AG10803 (cell line): ENCODE measurements at places on chromosomes 6 and 20.
A peak's percentile ranks its signal among the peaks of the same experiment; 100 is the strongest.

DNA sequence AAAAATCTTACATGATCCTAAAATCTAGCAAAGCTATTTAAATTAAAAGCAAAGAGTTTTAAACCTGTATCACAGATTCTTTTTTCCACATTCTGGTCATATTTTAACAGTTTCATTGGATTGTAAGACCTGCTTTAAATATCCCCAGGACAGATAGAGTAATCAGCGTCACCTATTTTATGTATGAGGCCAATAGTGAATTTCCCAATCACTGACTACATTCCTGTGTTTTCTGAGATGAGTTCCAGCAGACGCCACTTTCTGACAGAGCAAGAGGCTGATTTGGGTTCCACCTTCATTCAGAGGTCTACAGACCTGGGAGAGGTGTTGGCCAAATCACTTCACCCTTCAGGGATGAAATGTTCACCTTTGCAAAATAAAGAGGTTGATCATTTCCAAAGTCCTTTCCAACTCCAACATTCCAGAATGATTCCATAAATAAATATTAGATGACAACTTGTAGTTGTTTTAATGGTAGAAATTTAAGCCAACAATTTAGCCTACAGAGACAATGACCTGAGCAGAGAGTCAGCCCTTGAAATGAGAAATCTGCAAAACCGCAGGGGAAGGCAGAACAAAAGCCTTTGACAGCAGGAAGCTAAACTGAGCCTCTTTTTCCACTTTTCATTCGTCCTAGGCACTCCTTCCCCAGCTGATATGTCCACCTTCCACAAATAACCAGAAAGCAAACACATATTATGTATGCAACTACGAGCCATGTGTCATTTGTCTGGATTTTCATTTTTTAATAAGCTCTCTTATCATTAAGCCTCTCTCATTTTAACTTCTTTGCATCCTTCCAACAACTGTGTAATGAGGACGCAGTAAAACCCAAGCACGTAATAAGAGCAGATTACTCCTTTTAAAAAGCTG, 105.2 kb downstream of the TFAP2A start:
- no peak for DNase-seq

DNA sequence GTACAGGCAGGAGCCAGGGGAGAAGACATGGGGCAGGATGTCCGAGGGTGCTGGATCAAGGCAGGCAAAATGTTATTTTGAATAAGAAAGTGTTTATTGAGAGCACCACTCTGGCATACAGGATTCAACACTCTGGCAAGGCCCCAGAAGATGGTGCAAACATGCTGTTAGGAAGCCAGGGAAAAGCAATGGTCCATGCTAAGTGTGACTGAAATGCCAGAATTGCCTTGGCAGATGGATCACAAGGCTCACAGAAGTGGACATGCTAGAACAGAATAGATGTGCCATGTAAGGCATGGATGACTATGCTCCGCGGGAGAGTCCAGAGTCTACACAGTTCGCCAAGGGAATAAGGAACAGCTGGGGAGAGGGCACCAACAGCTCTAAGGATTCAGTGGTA, 54.6 kb downstream of the QRSL1 start:
- no peak for DNase-seq

DNA sequence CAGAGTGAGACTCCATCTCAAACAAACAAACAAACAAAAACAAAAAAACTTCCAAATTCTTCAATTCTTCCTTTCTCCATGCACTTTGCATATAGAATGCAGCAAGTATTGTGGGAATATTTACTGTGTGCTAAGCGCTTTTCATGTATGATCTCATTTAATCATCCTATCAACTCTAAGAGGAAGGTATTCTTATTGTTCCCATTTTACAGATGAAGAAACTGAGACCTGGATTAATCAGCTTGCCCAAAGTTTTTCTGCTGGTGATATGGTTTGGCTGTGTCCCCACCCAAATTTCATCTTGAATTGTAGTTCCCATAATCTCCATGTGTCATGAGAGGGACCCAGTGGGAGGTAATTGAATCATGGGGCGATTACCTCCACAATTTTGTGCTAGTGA, 56.6 kb upstream of the KCNG1 start:
- no peak for DNase-seq

GRCh38 chr6:99485395-99485773, 29.8 kb downstream of the USP45 start:
- DNase-seq = no peak

DNA sequence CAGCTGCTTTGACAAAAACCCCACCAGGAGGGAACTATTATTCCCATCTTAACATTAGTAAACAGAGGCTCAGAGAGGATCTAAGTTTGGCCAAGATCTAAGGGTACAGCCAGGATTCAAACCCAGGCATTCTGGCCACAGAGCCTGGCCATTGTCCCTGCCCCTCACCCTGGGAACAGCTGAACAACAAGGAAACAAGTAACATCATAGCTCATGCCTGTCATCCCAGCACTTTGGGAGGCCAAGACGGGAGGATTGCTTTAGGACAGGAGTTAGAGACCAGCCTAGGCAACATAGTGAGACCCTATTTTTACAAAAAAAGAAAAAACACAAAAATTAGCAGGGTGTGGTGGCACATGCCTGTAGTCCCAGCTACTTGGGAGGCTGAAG, 27.5 kb downstream of the TOX2 start:
- no peak for DNase-seq

- DNase-seq = peak; percentile 25
Observed at GRCh38 chr6:145844933-145845540, 30.4 kb upstream of the FBXO30 start.

DNA sequence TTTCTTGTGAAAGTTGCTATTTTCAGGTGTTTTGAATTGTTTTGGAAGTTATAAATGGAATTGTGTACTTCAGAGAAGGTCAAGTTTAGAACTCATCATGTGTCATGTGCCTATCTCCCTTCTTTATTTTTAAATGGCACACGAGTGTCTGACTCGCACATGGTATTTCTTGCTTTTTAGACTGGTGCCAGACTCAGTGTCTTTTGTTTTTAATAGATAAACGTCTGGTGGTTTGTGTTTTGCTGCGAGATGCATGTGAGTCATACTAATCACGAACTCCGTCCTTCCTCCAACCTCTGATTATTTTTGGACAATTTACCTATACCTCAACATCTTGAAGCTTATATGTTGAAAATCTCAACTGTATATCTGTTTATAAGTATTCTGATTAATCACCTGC, 292.1 kb downstream of the CDKAL1 start:
- peak; percentile 59 for DNase-seq

DNA sequence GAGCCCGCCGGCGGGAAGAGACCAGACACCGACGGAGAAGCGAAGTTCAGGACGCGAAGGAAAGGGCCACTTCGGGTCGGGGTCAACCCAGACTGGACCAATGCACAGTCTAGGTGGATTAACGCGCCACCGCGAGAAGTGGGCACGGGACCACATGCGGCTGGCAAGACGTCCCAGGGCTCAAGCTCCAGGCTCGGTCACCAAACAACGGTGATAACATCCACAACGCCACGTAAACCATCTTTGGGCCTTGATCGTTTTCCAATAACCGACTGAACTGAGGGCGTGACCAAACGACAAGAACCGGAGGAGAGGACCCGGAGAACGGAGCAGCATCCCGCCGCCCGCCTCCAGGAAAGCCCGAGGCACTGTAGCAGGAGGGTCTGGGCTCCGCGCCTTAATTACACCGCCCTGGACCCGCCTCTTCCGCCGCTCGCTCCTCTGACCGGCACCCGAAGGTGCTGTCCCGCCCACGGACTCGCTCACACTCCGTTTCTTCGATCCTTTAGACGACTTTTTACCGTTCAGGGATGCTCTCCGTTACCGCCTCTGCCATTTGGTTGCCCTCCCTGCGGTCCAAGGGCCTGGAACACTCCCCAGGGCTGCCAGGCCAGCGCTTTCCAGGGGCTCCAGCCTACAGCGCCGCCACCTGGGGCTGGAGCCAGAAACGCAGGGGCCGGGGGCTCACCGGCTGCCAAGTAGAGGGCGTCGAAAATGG, 44.1 kb downstream of the DPPA5 start:
- DNase-seq = peak; percentile 45

DNA sequence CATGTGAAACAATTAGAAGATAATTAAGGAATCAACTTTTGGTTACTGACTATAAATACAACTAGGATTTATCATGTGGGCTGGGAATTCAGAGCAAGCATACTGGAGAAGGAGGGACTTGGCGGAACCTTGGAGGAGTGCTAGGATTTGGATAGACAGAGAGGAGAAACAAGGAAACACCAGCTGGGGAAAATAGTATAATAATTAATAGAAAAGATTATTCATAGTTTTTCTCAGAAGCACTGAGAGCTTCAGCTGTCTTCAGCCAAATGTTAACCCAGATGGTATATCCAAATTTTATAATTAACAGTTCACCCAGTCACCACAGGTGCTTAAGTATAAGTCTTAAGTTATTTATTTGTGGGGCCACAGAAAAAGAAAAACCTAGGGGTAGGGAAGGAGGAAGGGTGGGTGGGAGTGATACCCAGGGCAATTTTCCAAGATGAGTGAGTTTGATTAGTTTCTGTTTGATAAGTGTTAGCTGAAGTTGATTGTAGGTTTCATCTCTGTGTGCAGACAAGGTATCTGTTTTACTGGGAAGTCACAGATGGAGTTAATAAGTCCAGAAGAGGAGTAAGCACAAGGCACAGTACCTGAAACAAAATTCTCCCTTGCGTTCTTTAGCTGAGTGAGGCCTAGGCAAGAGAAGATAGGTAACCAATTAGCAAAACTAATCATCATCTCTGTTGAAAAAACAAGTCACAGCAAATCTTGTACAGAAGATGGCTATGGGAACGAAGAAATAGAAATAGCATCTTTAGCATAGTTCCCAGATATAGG, 175.5 kb downstream of the TFAP2B start:
- no peak for DNase-seq

DNA sequence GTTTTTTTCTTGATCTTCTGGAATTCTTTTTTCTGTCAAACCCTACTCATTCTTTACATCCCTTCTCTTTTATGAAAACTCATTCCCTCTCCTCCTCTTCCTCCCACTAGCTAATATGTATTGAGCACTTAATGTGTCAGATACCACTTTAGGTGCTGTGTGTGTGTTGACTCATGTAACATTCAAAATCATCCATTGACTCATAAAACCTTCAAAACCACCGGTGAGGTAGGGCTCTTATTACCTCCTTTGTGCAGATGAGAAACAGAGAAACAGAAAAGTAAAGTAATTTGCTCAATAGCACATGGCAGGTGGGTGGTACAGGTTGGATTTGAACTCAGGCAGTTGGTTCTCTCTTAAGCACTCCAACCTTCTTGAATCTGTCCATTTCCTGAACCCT, 136.3 kb upstream of the NEDD9 start:
- no peak for DNase-seq

GRCh38 chr6:119313937-119314884, 35.4 kb downstream of the MAN1A1 start:
- DNase-seq = no peak

GRCh38 chr6:39824030-39824926, 32.1 kb downstream of the DAAM2 start:
- no peak for DNase-seq
